BE2C (cell line): ENCODE measurements at places on chromosomes 7 and 10.
A peak's percentile ranks its signal among the peaks of the same experiment; 100 is the strongest.

GRCh38 chr10:120789303-120790203 is 61.6 kb upstream of the WDR11 start:
- no peak for DNase-seq

GRCh38 chr10:125122566-125122965 is 37.8 kb downstream of the CTBP2 start:
- no peak for DNase-seq

DNA sequence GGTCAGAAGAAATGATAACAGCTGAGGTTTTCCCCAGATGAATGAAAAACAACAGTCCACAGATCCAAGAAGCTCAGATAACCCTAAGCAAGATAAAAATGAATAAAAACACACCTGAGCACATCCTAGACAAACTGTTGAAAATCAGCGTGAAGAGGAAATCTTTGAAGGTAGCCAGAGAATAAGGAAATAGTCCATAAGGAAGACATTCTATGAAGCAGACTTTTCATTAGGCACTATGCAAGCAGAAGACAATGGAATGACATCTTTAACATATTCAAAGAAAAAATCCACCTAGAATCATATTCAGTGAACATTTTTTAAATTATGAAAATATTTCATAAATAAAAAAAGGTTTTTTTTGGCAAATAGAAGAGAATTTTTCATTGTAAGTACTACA is 15.1 kb upstream of the IL15RA start:
- no peak for DNase-seq

DNA sequence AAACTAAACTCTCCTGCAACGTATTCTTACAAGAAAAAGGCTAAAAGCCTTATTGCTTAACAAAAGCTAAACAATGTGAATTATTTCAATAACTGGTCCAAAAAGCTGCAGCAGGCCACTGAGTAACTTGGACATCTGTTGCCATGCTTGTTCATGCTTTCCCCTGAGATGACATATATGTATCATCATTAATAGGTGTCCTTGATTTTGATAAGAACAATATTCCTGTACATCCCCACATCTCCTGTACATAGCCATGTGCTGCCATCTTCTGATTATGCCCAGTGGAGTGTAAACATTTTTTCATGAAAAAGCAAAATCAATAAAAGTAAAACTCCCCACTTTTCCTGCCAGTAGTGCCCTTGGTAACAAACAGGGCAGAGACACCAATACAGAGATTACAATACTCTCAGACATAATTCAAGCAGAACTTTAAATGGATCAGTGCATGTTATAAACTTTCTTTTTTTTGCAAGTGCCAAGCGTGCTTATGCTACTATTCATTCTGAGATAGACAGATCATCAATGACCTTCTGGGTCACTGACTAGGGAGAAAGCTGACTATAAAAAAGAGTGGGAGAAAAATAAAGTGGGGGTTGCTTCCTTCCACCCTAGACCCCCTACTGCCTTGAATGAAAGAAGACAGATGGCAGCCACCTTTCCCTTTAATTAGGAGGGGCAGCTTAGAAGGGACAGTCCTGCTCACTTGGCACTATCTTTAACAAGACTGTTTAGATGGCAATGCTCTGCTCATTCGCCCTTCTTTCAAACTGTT is 205.5 kb upstream of the KLF14 start:
- DNase-seq, result no peak

GRCh38 chr10:104323760-104324201 is 14.5 kb downstream of the ITPRIP start:
- DNase-seq, result no peak

DNA sequence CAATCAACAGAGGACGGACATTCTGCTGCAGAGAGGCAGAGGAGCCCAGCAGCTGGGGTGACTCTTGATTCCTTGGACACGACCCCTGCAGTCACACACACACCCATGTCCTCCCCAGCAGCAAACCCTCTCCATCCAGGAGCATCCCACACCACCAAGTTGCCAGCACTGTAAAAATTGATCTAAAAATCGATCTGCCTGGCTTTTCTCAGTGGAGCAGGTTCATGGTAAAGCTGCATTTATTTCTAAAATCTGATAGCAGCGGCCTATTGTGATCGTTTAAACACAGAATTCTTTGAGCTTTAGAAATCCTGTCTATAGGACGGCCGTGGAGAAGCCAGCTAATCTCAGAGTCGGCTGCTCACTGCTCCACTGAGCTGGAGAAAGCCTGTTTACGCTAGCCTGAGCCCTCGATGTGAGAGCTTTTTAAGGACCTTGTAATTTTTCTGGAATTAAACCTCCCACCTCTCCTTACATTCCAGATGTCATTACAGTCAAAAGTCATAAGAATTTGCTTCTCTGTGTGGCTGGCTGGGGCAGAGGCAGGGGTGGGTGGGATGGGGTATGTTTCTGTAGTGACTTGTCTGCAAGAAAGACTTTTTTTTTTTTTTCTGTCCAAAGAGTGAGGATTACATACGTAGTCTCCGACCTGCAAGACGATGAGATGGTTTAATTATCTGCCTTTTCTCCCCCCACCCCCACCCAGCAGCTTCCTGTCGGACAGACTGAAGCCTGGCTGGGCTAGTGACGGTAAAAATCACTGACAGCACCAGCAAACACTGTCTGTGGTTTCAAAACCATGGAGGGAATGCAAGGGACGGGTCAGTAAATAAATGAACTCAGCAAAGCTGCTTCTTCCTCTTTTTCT is 31.6 kb downstream of the TRIM8 start:
- DNase-seq, result no peak

DNA sequence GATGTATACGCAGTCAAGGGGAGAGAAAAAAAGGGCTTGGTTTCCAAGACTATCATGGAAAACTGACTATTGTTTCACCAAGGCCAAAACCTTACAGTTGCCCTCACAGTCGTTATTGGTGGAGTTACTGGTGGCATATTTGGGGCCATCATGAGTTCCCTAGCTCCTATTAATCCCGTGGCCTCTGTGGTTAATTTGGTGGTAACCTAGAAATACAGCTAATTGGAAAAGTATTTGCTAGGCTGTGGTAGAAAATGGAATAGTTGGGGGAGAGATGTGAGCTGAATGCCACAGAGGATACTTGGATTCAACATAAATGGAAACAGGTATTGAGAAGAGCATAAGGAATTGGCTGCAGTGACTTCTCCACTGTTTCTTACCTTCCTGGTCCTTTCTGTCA is 450.7 kb downstream of the KCNMA1 start:
- no peak for DNase-seq

- DNase-seq, result no peak
Observed at GRCh38 chr7:66301249-66301648, 96.1 kb downstream of the TPST1 start.

DNA sequence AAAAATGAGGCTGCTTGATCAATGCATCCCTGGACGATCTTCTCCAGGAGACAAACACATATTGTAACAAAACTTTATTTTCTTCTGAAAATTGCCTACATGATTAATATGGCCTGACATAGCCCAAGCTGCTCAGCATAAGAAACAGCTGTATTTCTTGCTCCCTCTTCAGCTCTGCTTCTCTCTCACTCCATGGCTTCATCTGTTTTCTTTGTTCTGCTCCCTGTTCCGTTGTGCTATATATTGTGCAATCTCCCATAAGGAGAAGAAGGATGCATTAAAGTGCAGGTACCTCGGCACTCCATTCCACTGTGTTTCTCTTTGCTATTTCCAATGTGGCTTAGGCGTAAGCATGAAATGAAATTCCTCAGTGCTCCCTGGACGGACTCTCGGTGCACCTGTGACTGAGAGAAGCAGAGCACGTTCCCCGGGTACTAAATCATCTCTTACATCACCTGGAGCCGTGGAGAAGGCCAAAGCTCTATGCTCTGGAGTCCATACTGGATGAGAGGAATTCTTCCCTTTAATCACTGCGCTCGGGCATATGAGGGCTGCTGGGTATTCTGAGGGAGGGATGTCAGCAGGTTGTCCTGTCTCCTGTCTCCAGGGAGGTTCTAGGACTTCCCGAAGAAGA is 254.3 kb downstream of the GALNT17 start:
- no peak for DNase-seq

GRCh38 chr10:86049442-86049841 is 317.2 kb downstream of the GRID1 start:
- DNase-seq, result peak; percentile 35

- no peak for DNase-seq
Observed at GRCh38 chr10:45198486-45199204, 116.8 kb downstream of the OR13A1 start.

GRCh38 chr7:134187893-134188292 is 60.8 kb downstream of the LRGUK start:
- no peak for DNase-seq

DNA sequence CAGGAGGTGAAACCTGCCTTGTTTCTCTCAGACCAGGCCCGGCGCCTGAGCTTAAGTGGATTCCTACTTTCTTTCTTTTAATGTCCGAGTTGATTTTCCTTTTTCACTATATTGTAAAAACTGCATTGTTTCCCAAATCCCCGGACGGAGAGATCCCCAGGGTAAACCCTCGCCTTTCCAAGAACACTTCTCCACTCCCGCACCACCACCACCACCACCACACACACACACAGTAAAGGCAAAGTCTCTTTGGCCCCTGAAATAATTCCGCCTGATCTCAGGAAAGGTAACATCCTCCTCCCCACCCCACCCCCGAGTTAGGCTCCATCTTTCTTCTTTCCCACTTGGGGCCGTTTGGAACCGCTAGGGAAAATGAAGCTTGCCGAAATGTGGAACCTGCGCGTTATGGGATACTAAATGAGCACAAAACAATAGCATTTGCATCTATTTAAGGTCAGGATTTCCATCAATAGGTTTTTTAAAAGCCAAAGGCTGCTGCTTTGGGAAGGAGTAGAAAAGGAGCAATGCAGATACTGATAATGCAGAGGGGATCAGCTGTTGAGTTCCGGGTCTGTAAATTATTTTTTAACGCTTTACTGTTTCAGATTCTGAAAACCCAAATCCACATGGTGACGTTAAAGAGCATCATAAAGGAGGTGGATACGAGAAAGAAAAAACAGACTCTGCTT is 2.5 kb downstream of the HPSE2 start:
- no peak for DNase-seq

DNA sequence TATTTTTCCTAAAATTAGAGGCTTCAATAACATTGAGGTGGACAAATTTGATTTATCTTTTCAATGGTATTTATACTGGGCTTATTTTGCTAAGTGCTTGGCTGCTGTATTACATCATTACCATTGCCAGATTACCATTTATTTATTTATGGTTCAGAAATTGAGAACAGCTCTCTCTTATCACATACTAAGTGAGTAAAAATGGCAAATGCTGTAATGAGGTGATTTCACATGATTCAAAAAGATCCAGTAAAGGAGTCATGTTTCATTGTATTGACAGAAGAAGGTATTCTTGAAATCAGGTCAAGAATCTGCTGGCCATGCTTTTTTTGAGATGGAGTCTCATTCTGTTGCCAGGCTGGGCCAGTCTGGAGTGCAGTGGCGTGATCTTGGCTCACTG is 322.6 kb downstream of the KIF20B start:
- DNase-seq, result no peak

DNA sequence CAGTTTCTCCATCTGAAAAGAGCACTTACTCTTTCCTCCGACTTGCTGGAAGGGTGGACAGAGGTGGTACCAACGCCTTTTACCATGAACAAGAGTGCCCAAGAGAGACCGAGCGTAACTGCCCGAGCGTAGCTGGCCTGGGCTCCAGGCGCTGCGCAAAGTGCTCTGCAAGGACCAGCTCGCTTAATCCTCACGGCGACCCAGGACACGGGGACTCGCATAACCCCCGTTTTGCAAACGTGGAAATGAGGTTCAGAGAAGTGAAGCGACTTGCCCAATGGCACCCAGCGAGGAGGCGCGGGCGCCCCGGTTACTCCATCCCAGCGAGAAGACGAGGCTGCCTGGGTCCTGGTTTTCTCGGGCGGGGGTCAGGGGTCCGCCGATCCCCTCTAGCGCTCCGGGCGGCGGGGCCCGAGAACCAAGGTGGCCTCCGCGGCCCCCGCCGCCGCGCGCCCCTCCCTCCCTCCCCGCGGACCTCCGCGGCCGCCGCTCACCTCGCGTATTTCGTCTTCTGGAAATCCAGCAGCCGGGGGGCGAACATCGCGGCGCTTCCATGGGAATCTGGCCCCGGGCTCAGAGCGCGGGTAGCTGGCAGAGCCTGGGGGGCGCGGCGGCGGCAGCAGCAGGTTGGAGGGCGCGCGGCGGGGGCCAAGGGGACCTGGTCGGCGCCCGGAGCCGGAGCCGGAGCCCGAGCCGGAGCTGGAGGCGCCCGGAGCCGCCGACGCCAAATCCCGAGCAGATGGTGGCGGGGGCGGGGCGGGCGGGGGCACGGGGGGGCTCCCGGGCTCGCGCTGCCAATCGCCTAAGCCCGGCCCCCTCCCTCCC is at the start of gene MMD2:
TSS of gene MMD2 (minus strand) at position 711 of the 825 bp plus-strand sequence. CDS start at position 541, 170 bp downstream.
- DNase-seq, result no peak

- peak; percentile 3 for DNase-seq
Observed at GRCh38 chr7:471866-472639, 47.6 kb downstream of the PDGFA start.

DNA sequence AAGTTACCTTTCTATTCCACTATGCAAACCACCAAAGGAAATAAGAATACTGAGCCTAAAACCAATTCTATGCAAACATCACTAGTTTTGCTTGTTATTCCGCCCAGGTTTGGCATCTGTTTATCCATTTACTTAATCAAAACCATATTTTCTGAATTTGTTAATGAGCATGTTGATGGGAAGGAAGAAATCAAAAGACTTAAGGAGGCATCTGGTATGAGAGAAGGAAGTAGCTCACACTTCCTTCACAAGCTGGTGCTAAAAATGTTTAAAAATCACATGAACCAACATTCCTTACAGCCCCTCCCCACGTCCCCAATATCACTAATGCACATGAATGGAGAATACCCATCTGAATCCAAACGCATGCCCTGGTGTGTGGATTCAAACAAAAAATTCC is 52.0 kb upstream of the PRKAR2B start:
- no peak for DNase-seq

DNA sequence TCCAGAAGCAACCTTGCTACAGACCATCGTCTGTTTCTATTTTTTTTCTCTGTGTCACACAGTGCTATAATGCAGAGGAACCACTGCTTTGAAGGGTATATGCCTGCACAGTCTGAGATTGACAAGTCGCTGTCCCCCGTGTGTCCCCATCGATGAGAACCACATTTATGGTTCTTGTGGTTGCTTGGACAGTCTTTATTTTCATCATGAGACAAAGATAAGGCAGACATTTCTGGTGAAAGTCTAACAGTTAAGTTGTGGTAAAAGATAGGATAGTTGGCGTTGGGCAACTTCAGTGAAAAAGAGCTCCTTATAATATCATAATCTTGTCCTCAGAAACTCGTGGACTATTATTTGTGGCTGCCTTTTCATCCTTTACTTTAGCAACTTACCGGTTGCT is 6.3 kb upstream of the AKR1E2 start:
- no peak for DNase-seq

DNA sequence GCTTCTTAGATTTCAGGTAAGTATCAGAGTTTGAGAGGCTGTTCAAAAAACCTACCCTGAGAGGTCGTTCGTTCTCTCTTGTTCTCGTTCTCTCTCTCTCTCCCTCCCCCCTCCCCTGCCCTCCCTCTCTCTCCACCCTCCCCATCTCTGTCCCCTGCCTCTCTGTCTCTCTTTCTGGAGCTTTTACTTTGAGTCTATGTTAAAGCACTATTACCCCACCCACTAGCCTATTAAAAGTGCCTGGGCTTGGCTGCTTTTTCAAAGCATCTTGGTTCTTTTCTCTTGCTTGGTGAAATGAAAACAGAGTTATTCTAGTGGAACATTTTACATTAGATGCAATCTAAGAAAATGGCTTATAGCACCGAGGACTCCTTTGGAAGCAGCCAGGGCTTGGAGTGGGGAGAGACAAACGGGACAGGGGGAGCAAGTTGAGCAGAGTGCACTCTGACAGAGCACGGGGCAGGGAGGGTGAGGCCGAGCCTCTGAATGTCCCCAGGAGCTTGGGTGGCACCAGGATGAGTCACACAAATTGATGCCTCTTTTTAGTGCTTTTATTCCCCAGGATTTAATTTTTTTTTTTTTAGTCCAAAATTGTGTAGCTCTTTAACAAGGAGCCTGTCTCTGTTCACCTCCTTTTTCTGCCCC is 134.3 kb downstream of the CFAP58 start:
- DNase-seq, result no peak
